ENCODE measurements at places on chromosomes 1 and 21.

GRCh38 chr1:248695451-248696132 lies 7.0 kb downstream of the OR14I1 start:
- DNase-seq: no peak

DNA sequence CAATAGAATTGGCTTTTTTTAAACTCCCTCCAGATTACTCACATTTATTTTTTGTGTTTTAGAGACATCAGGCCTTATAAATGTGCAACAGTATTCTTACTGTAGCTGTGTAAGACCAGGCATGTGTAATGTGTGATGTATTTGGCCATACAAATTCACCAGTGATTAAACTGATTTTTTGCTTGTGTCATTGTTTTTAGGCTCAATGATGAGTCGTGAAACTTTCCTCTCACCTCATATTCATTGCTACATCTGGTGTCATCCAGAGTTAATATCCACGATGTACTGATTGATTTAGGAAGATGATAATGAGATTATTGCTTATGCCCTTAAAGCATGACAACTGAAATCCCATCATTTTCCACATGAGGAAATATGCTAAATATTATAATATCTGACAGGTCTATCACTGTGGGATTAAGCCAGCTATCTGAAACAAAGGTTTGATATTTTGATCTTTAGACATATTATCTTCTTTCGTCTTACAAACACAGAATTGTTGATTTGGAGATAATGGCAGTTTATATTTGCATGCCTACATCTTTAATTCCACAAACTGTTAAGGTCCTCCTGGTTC lies 487.9 kb downstream of the PTBP2 start:
- no peak for DNase-seq

GRCh38 chr1:103790172-103790571 lies 40.5 kb downstream of the AMY1C start:
- no peak for DNase-seq

DNA sequence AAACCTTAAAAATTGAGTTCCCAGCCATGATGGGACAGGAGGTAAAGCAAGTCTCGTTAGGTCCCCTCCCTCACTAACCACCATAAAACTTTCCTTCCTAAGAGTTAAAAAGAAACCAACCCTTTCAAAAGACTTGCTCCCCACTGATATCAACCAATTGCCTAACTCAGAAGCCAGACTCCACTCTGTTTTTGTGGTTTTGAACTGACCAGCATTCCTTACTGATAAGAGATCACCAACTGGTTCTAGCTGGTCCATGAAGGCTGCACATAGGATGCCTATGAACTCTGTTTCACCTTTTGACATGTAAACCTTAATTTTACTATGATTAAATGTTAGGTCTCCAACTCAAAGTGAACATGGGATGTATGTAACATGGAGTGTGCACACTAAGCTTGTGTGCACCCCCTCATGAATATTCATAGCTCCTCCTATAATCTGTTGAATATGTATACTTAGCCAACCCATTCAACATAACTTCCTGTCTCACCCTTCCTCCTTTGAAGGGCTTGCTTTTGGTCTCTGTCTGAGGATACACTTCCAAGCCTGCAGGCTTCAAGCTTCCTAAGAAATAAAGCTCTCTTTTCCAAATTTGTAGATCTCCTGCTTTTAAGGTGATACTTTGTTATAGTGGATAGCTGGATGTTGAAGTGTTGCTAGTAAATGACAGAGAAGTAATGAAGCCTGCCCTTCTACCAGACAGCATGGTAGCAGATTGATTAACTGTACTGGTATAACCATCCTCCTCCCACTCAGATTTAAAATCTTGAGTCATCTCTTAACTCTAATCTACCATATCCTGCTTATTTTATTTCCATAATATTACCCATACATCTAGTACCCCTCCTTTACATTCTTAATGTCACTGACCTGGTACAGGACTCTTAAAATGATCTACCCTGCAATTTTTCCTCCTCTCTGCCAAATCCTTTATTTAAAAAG lies 95.6 kb downstream of the ZNF644 start:
- no peak for DNase-seq

- DNase-seq: peak; percentile 62
These were observed 379 bp downstream of the PPCS start for GRCh38 chr1:42456754-42457089.
